ENCODE measurements at places on chromosomes 12 and 14.

GRCh38 chr14:65425885-65426284, 13.4 kb downstream of the FUT8 start:
- no peak for DNase-seq

DNA sequence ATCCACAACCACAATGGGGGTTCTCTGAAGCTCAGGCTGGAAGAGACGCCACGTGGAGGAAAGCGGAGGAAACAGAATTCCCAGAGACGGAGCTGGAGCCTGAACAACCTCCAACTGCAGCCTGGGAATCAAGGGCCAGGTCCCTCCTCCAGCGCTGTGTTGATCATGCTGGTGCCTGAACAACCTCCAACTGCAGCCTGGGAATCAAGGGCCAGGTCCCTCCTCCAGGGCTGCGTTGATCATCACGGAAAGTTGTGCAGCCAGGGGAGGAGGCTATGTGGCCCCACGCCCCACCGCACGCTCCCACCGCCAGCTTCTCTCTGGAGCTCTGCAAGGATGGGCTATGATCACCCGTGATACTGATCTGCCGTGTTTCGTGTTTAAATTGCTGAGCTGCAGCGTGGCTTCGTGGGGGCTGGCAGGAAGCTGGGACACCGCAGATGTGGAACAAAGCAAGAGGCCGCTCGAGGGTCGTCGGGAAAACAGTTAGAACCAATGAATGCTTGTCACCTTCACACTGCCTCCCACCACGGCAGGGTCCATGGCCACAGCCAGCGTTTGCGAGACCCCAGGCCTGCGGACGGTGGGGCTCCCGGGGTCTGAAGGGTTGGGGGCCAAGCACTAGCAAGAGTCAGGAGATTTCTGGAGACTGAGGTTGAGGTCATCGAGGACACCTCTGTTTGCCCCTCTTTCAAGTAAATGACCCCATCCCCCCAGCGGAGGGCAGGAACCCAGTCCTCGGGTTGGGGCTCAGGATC, 51.8 kb upstream of the FBRSL1 start:
- no peak for DNase-seq

DNA sequence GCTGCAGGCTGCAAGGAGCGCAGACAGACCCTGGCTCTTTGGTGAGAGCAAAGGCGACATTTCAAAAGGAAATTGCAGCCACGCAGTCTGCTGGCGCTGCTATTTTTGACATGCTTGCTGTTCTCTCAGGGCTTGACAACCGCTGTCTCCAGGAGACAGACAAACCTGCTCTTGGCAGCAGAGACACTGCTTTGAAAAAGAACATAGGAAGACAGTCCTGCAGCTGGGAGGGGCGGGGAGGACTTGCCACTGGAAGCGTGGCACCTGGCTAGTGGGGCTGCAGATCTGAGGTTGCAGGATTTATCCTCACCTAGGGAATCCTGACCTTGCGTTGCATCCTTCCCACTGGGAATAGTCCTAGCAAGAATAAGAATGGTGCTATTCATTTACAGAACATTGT, 91.8 kb upstream of the KCNA1 start:
- no peak for DNase-seq

- no peak for DNase-seq
Measured at GRCh38 chr14:88562532-88562830, 356 bp upstream of the ZC3H14 start.

DNA sequence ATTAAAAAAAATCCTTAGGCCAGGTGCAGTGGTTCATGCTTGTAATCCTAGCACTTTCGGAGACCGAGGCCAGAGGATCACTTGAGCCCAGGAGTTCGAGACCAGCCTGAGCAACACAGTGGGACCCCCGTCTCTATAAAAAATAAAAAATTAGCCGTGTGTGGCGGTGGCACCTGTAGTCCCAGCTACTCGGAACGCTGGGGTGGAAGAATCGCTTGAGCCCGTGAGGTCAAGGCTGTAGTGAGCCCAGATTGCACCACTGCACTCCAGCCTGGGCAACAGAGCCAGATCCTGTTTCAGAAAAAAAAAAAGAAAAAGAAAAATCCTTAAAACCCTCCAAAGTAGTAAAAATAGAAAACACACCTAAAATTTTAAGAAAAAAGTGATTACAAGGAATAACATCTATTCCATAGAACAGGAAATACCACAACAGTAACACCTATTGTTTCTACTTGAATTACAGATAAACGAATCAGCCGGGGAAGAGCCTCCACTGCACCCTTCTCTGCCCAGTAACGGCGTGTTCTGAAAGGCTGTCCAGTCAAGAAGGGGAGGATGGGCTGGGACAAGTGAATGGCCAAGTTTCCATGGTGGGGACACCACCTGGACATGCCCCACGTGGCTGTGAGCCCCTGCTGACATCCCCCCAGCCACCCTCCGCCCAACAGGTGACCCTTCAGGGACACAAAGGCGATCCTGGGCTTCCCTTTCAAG, 17.8 kb downstream of the POLE start:
- DNase-seq, result no peak

- no peak for DNase-seq
Measured at GRCh38 chr12:32567296-32567674, 111.8 kb upstream of the DNM1L start.

DNA sequence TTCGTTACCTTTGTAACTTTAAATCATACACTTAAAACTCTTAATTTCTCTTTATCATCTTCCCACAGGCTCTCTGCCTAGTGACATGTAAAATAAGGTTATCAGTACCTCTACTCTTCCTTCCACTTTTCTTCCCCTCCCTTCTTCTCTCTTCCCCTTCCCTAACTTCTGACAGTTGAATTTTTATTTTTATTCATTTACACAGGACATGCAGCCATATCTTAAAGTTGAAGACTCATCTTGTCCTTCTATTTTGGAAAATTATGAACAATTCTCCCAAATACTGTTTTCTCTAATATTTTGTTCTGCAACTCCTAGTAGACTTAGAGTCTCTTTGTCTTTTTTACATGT, 263.9 kb downstream of the FBXL14 start:
- DNase-seq, result no peak

GRCh38 chr14:91405724-91406435, 11.7 kb downstream of the CCDC88C start:
- DNase-seq, result no peak

GRCh38 chr12:22494319-22494718, 50.0 kb downstream of the C2CD5 start:
- no peak for DNase-seq

GRCh38 chr12:630656-631632, 32.3 kb downstream of the NINJ2 start:
- DNase-seq, result no peak

Measured in inflammatory macrophage treated with lipopolysaccharide for 1 hour (primary cell).